ENCODE measurements at places on chromosomes 4 and X.

GRCh38 chr4:56665781-56666180, 15.3 kb downstream of the HOPX start:
- DNase-seq, result no peak

- no peak for DNase-seq
These were observed 9.7 kb downstream of the SOD3 start for GRCh38 chr4:24805067-24805466.

DNA sequence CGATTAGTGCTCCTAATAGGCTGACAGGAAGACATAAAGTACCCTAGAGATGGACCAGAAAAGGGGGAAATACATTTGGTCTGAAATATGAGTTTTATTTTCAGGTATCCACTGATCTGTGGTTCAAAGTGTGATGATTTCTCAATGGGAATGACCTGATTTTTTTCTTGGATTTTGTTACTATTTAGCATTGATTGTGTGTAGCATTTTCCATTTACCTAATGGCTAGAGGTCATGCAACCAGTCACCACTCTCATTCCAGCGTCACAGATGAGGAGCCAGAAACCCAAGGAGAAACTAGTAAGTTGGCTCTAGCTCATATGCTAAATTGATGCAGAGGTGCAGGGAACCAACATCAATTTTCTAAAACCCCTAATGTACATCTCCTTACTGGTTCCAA, 118.1 kb downstream of the IL1RAPL2 start:
- DNase-seq, result no peak

GRCh38 chr4:155114790-155115189, 93.6 kb upstream of the NPY2R start:
- DNase-seq, result no peak

- no peak for DNase-seq
These were observed 20.2 kb upstream of the CCKAR start for GRCh38 chr4:26510334-26510964.

DNA sequence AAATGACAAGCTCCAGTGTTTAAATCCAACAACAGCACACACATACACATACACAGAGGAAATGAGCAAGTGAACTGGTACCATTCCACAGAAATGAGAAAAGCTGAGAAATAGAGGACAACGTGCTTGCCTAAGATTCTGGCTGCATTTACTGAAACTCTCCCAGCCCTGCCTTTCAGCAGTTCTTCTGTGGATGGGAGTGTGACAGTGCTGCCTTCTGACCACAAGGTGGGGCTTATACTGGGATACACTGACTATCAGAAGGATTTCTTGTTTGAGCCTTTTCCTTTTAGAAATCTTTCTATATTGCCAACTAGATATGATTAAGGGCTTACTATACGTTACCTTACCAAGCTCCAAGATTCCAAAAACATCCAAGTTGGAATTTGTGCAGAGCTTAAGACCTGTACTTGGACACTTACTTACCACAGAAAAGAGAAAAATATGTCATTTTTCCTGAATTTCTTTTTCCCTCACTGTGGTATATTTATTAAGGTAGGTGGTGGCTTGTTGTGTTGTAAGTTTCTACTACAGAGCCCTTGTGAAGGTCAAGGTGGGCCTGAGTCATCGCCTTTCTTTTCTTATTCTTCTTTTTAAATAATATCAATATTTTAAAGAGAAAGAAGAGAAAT, 10.7 kb upstream of the CXCL8 start:
- DNase-seq, result peak; percentile 8

- peak; percentile 19 for DNase-seq
These were observed 1.0 kb downstream of the FAT4 start for GRCh38 chr4:125315576-125316400.

DNA sequence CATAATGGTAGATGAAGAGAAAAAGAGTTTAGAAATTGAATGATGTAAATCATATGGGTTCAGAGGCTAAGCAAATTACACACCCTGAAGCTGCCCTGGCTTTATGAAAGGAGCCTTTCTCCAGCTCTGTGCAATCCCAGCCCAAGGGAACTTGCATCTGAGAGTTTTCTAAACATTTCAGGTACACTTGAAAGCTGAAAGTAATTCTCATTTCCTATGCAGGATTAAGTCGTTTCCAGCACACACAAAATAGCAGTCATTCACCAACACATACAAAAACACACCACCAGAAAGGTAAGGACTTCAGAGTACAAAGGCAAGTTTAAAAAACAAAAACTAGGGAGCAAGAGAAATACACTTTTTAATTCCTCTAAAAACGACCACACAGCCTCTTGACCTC, 1.7 kb downstream of the PDGFC start:
- no peak for DNase-seq

GRCh38 chr4:140884431-140885058, 128.4 kb upstream of the TBC1D9 start:
- peak; percentile 14 for DNase-seq

DNA sequence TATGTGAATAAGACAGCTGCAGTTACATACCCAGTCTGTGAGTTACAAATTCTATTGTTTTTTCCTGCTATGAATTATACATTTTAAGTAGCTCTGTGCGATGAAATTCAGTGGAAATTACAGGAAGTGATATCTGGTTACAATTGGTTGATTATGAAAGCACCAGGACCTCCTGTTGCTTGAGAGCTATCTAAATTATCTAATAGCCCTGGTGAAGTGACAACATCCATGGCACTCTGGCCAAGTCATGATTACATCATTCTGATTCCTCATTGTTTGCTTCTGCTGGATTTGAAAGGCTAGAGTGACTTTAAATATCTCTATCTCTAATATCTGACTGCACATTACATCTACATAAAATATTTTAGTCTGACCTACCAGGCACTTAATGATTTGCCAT, 515.0 kb downstream of the CFAP47 start:
- DNase-seq, result no peak

DNA sequence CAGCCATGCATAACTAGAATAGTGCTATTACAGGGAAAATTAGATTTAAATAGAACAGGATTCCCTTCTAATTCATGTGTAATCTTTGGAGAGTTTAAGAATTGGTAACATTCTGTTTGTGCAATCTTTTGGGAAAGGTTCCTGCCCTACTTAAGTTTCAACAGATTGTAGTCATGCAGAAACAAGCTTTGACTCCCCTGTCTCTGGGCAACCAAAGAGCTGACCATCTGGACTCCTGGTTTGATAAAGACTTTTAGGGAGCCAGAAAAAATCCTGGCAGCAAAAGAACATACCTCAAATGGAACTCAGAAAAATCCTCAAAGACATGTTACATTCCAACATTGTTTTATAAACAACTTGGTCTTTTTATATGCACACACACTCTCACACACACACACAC, 191.1 kb upstream of the NEIL3 start:
- no peak for DNase-seq

DNA sequence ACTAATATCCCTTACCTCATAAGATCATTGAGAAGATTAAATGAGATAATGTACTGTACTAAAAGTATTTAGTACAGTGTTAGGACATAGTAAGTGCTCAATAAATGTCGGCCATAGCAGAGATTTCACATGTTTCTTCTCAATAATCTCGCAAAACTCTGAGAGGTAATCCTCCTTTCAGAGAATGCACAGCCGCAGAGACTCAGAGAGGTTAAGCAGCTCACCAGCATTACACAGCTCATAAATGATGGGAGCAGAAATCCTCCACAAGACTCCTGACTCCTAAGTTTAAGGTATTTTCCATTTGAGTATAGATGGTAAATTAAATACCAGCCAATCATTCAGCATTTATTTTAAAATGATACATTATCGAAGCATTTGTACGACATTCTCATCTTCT, 34.6 kb downstream of the FAM114A1 start:
- no peak for DNase-seq

- DNase-seq, result no peak
These were observed 53.3 kb downstream of the TEX13A start for GRCh38 chrX:105167233-105167632.
